Activated naive CD4-positive, alpha-beta T cell (primary cell): ENCODE measurements at places on chromosomes 5 and 9.

- DNase-seq = no peak
These were observed 58.7 kb downstream of the PRDM6 start for GRCh38 chr5:123147741-123148140.

GRCh38 chr5:141040093-141040770 lies 10.9 kb upstream of the PCDHB1 start:
- DNase-seq = no peak

DNA sequence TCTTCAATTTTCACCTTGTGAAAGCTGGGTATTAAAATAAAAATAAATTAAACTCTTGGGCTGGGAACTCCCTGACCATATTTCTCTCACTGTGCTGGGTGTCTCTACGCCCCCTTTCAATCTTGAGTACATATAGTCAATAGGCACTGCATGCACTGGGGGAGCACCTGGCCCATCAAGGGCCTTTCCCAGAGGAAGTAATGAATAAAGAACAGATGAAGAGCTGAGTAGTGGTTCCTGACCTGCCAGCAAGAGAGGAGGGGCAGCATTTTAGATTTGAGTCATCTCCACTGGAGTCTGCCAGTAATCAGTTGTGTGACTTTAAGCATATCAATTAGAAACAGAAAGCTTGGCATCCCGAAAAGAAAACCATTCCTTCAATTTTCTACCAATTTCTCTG lies 6.2 kb downstream of the MAPKAP1 start:
- no peak for DNase-seq

DNA sequence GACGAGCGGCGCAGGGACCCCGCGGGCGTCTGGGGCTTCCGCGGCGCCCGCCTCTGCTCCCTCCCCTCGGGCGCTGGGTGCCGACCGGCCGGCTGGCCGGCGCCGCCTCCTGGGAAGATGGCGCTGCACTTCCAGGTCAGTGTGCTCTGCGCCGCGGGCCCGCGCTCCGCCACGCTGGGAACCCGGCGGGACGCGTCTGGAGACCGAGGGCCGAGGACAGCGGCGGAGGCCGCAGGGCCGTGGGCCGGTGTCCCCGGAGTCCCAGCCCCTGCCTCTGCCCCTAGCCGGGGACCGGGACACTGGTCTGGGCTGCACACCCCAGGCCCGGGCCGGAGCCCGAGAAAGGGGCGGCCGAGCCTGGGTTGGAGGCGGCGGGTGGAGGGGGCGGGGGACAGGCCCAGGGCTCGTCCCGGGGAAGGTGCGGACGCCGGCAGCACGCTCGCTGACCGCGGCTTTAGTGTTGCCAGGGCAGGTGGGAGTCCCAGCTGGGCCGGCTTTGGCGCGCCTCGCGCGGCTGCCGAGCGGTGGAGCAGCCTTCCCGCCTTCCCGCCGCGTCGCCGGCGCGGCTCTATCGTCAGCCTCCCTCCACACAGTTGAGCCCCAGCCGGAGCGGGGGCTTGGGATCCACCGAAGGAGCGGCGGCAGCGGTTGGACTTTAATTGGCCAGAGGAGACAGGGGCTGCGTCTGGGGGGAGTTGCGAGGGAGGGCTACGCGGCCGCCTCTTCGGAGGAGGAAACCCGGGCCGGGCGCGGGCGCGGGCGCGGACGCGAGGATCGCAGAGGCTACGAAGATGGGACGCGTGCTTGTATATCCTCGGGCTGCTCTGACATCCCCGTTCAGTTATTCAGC lies at the start of gene RANBP17:
RANBP17 (plus strand) TSS at position 102 of the 850 bp plus-strand sequence.
- DNase-seq = no peak

DNA sequence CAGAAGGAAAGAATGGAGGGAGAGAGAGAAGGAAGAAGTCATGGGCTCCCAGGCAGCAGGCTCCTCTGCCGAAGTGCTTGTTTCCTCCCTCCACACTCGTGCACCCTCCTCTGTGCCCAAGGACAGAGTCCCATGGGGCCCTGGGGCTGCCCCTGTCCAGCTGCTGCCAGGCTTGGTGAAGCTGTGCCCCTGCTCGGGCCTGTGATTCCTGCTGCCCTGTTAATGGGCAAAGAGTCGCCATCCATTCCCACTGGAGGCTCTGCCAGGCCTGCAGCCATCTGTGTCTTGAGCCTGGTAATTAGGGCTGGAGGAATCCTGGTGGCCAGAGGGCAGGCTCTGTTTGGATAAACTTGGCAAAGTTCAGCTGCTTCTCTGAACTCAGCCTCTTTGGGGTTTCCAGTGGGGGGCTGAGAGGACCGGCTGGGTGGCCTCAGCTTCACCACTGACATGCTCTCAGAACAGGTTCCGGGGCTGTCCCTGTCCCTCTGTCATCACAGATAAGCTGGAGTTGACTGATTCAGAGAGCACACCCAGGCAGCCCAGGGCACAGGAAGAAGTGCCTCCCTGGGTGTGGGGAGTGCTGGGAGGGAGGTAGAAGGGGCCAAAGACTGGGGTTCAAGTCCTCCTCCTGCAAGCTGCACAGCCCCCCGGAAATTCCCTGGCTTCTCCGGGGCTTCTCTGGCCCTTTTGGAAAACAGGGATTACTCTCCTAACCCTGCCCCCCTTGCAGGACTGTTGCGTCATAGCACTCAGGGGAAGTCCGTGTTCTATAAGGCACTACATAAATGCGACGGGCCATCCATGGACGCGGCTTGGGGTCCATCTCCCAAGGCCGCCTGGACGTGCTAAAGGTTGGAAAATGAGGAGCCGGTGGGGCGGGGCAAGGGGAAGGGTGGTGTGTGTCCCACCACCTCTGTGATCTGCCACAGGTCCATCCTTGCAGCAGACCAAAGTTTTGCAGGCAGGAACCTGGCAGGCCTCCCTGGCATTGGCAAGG lies 154.8 kb downstream of the PAX5 start:
- DNase-seq = no peak

DNA sequence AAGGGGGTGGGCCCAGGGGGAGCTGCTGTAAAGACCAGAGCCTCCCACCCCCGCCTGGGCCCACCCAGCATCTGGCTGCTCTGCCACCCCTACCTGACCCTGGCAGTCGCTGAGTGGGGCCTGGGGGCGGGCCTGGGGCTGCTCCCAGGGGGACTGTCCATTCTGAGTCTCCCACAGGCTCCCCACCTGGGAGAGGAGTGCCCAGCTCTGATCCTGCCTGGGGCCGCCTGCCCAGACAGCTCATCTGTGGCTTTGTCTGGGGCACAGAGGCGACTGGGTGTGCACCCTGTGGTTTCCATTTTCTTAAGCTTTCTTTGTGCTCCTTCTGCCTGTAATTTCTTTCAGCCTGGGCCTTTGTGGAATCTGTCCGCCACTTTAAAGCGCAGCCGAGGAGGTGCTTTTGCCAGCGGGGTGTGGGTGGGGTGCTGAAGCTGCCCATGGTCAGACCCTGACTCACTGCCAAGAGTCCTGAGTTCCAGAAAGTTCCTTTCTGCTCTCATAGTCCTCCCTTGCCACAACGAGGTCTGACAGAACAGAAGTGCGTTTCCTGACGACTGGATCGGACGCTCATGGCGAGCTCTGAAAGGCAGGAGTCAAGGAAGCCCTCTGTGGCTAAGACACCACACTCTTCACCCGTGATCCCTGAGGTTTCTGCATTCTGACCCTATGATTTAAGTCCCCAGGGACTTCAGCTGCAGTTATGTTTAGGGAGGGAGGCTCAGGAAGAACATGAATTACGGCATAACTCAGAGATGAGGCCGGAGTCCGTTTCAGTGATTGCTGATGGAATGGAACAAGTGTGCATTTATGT lies 225.0 kb downstream of the FANCC start:
- DNase-seq = no peak

DNA sequence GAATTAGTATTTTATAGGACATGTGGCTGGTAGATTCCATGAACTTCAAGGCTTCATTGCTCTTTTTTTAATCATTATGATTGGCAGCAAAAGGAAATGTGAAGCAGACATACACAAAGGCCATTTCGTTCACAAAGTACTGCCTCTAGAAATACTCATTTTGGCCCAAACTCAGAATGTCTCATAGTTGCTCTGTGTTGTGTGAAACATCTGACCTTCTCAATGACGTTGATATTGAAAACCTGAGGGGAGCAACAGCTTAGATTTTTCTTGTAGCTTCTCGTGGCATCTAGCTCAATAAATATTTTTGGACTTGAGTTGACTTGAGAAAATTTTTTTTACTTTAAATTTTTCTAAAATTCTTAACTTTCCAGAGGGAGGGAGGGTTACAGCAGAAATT lies 12.4 kb downstream of the KCNV2 start:
- DNase-seq = no peak

DNA sequence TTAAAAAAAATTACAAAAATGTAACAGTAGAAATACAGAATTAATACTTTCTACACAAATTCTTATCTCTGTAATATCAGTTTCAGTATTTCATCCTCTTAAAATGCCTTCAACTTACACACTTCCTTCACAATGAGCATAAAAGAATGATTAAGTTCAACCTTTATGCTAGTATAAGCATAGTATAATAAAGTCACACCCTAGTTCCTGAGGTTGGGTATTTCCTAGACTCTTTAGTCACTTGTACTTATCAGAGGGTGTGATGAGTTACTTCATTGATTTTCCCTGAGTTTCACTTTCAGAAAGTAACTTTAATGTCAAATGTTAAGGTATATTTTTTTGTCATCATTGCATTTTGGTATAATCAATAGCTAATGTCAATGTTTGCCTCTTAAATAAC lies 302.4 kb downstream of the PDE4D start:
- no peak for DNase-seq

DNA sequence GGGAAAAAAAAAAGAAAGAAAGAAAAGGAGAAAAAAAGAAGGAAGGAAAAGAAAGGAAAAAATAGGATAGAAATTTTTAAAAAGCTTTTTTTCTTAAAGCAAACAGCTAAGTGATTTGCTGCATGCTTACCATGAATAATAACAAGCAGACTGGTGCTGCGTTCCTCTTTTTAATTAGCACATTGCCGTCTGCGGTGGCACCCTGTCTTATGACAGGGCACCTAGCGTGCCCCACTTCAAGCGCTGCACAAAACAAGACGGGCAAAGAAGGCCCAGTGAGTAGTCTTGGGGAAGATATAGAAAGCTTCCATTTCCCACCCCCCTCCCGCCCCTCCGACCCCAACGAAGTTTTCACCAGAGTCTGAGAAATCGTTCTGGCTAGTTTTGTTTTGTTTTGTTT lies 513.9 kb downstream of the ZNF608 start:
- no peak for DNase-seq

GRCh38 chr5:10653043-10653442 lies 89.2 kb downstream of the ANKRD33B start:
- no peak for DNase-seq

- DNase-seq = no peak
These were observed 126.4 kb downstream of the DOCK2 start for GRCh38 chr5:169763376-169764017.

DNA sequence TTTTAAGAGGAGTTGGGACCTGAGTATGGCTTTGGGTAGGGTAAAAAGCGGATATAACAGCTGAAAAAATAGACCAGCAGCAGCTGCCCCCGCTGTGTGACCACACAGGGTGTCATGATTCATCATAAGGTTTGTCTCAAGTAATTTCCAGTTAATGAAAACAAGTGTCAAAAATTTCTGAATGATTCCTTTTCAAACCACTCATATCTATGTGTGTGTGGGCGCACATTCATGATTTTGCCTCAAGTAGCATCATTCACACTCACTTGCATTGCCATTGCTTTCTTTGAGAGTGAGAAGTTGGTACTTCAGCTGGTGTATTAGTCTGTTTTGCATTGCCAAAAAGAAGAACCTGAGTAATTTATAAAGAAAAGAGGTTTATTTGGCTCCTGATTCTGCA lies 12.1 kb upstream of the TNFAIP8 start:
- DNase-seq = no peak

DNA sequence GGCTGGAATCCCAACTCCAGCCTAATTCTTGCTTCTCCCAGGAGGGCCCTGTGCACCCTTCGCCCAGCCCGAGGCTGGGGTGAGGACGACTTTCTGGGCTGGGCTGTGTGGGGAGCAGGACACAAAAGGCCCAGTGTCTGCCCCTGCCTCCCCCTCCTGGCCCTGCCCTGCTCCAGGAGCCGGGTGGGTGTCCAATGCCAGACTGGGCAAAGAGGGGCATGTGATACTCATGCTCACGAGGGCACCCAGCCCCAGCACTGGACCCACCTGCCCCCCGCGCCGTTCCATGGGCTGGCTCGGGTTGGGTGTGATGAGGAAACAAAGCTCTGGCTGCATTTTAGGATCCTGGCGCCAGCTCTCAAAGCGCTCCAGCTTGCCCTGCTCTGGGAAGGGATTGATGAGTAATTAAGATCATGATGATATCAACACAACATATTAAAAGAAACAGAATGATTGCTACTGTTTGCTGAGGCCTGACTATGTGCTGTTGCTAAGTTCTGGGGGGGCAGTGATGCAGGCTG lies 30.7 kb downstream of the LHX2 start:
- no peak for DNase-seq

- no peak for DNase-seq
These were observed 214.2 kb downstream of the NFIB start for GRCh38 chr9:14099737-14100136.

- DNase-seq = no peak
These were observed 420.0 kb downstream of the SEMA5A start for GRCh38 chr5:9125852-9126251.

GRCh38 chr9:88005240-88005639 lies 30.9 kb upstream of the CDK20 start:
- no peak for DNase-seq

DNA sequence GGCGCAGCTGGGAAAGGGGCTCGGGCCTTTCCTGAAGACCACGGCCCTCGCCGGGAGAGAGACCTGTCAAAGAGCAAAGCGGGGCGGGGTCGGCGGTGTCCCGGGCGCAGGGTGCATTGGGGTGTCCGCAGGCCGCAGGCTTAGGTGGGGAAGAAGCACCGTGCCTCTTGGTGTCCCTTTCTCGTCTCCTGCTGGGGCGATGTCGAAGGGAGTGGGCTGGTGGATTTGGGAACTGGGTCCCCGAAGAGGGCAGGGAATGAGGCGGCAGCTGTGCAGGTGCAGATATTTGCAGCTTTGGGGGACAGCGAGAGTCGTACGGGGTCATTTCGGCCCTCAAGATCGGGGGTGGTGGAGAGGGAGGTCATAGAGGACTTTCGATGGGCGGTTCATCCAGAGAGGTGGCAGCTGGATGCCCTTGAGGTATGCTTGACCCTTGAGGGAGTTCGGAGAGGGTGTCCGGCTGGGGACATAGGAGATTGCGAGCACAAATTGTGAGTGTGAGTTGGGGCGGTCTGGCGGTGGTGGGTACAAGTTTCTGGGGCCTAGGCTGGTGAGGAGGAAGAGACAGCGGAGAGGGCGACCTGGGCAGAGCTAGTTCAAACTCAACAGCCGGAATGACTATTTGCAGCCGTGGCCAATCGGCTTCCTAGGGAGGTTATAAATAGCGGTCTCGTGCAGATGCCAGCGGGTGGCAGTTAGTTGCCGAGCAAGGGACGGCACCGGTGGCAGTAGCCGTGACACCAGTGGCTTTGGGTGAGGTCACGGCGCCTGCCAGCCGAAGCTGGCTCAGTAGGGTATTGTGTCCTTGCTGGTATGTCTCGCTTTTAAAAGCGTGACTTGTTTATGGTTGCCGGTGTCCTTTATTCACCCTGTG lies 601 bp downstream of the NNT start:
- DNase-seq = peak; percentile 12

- DNase-seq = no peak
These were observed 193.5 kb downstream of the RGS3 start for GRCh38 chr9:113656771-113657670.

GRCh38 chr5:149237662-149238061 lies 34.0 kb upstream of the AFAP1L1 start:
- DNase-seq = no peak
